Activated T-cell treated with anti-CD3 and anti-CD28 coated beads, Interleukin-2, amount 50 U/mL, for 72 hours (primary cell): ENCODE measurements at places on chromosomes 7 and 10.

DNA sequence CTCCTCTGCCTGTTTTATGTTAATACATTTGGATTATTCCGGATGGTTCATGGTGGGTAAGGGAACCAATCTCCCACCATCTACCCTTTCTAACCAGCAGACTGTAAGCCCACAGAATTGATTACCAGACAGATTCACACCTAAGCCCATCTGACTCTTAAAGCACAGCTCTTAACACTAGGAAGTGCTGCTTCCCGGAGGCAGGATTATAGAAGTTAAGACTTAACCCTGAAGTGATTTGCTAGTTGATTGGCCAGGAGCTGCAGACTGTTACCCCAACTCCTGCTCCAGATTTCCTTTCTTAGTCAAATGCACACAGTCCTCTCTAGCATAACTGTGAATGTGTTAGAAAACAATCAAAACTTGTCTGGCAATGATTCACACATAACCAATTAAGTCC lies 221.7 kb downstream of the CDK14 start:
- no peak for DNase-seq

DNA sequence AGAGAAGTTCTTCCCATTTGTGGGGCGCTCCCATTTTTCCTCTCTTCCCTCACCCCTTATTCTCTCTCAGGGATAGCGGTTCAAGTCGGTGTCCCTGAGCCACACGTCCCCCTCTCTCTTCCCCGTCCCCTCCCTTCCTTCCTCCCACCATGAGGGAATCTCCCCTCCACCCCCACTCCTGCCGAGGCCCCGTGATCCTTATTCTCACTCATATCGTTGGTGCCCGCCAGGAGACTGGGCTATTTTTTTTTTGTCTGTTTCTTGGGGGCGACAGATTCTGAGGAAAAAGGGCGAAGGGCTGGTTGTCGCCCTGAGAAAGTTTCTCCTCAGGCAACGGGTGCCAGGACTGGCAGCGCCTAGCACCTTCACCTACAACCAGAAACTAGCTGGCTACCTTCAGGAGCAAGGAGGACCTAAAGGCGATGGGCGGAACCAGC lies 723 bp downstream of the ZCWPW1 start:
- no peak for DNase-seq

DNA sequence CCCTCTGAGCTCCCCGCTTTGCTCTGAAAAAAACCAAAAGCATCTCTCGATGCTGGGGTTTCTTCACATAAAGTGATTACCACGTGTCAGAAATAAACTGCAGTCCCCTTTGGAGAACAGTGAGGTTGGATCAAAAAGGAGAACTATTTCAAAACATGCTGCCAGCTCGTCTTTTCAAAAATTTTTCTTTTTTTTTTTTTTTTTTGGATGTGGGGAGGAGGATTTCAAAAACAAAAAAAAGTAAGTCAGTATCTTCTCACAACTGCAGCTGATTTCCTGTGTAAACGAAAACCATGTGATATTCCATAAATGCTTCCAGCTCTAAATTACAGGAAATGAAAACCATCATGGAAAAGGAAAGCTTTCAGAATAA lies 155.0 kb upstream of the LYZL2 start:
- DNase-seq = no peak

DNA sequence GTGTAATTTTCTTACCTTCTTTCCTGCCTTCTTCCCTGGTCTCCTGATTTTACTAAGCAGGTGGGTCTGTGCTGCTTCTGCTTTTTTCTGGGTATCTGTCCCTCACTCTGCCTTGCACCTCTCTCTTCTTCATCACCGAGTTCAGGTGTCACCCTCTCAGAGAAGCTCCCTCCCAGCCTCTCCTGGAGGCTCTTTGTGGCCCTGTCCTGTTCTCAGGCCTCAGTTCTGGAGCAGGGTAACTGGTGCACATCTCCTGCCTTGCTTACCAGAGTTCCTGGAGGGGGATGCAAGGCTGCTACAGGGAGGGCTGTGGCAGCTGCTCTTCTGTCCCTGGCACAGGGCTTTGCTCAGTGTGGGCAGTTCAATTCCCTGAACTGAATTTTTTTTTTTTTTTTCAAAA lies 66.1 kb downstream of the RBM33 start:
- DNase-seq = no peak

DNA sequence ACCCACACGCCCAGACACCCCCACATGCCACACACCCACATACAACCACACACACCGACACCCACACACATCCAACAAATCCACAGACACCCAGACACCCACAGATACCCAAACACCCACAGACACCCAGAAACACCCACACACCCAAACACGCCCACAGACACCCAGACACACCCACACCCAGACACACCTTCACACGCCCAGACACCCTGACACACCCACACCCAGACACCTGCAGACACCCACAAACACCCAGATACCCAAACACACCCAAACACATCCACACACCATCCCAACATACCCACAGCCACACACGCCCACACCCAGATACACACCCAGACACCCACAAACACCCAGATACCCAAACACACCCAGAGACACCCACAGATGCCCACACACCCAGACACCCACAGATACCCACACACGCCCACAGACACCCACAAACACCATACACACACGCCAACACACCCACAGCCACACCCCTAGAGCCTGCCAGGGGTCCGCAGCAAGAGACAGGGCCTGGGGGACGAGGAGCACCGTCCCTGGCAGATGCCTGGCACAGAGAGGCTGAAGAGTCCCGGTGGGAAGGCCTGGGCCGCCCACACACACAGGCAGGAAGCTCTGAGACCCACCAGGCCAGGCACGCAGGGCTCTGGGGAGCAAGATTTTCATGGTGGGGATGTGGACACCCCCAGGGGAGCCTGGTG lies 28.5 kb downstream of the CYP2W1 start:
- no peak for DNase-seq

GRCh38 chr7:18706670-18707069 lies 211.1 kb downstream of the HDAC9 start:
- no peak for DNase-seq

DNA sequence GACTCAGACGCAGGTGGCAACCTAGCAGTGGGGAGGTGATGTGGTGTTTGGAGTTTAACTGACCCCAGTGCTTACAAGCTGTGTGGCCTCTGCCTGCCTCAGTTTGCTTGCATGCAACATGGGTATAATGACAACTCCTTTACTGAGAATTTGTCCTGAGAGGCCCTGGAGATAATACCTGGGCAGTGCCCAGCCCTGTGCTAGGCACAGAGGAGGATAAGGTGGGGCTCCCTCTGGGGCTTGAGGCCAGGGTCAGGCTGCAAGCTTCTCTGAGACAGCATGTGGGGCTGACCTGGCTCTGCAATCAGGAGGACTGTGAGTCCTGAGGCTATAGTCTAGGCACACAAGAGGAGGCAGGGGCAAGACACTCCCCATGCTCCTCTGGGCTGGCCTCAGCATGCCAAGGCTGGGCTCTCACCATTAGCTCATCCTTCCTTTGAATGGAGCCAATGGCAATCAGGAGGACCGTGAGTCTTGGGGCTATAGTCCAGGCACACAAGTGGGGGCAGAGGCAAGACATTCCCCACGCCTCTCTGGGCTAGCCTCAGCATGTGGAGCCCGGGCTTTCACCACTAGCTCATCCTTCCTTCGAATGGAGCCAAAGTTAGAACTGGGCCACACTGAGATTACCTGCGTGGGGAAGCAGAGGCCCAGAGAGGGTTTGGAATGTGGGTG lies 147.9 kb downstream of the RPS24 start:
- DNase-seq = no peak

DNA sequence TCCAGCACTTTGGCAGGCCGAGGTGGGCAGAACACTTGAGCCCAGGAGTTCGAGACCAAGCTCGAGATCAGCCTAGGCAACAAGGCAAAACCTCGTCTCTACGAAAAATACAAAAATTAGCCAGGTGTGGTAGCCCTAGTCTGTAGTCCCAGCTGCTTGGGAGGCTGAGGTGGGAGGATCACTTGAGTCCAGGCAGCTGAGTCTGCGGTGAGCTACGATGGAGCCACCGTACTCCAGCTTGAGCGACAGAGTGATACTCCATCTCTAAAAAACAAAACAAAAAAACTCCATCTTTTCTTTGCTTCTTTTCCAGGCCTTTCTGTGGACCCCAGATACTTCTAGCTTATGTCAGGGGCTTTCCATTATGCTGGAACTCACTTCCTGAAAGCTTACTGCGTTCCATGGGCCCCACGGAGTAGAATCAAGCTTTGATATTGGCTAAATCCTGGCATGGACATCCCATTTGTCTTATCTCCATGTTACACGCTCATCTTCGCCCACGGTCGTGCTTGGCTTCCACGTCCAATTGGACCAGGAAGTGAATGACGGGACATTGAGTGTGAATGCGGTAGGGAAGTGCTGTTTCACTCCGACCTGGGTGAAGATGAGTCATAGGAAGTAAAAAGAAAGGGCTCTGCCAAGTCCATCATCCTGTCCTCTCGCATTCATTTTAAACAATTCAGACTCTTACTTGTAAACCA lies 45.7 kb downstream of the FAM171A1 start:
- no peak for DNase-seq

DNA sequence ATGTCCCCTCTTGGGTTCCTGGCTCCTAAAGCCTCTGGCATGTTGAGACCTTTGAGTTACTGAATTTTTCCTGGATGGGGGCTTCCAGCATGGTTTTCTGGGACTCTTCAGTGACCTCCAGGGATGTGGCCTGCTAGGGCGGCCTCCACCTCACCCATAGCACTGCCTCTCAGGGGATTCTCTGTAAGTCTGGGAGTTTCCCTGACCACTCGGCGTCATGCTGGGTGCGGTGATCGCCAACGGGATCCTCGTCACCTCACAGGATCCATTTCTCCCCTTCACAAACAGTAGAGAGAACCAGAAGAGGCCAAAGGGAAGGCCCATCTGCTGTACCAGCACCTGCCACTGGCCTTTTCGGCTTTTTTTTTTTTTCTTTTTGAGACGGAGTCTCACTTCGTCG lies 84.3 kb downstream of the NPTX2 start:
- no peak for DNase-seq

GRCh38 chr10:90707657-90708056 lies 150.2 kb downstream of the HTR7 start:
- DNase-seq = no peak

- DNase-seq = peak; percentile 85
Measured at GRCh38 chr7:55309040-55309991, 55.8 kb upstream of the LANCL2 start.

GRCh38 chr7:20352573-20353306 lies 22.0 kb downstream of the ITGB8 start:
- no peak for DNase-seq

DNA sequence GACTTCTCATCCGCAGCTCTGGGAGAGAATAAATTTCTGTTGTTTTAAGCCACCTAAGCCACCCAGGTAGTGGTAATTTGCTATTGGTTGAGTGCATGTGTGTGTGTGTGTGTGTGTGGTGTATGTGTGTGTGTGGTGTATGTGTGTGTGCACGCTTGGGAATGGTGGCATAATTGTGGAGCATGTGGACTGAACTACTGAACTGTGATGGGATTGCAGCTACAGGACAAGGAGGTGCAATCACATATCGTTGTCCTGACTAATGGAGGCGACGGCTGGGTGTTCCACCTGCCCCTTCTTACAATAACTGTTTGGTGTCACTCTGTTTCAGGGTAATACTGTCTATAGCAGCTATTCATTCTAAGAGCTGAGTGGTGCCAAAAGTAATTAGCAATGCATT lies 448.7 kb upstream of the PFKP start:
- no peak for DNase-seq
